ENCODE measurements at places on chromosomes 2 and 18.

DNA sequence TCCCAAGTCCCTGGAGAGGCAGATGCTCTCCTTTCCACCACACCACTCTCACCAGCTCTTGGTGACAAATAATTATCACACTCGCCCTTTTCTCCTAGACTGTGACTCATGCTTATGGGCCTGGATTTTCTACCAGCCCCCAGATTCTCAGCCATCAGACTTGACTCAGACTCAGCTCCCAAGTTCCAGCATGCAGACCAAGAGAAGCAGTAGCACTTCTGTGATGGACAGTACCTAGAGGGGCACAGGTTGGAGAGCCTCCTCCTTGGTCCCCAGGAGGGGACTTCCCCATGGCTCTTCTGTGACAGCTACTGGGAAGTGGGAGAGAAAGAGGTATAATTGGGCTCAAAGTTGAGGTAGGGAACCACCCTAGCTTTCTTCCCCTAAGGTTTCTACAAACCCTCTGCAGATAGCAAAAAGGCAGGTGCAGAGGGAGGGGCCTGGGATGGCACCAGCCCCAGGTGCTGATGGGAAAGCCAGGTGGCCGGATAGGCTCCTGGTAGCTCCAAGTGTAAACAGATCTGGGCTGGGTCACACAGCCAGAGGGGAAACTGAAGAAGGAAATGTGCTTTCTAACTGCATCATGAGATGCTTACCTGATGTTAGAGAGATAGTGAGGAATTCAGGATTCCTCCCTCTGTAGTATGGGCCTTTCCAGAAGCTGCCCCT lies 4.1 kb downstream of the TCF23 start:
- DNase-seq: no peak

DNA sequence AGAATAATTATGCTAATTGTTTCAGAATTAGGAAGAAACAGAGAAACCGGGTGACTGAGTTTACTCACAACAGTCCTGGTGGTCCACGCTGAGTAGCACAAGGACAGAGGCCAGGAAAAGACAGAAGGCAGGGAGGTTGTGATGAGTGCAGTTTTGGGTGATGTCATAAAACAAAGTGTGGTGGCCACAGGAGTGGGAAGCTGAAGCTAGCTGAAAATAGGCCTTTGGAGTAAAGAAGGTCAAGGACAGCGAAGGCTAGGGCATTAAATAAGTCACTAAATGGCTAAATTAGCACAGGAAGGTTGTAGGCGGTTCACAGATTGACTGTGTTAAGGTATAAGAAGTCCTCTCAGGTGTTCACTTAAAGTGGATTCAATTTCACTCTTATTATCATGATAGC lies 120.9 kb upstream of the TTN start:
- DNase-seq: no peak

DNA sequence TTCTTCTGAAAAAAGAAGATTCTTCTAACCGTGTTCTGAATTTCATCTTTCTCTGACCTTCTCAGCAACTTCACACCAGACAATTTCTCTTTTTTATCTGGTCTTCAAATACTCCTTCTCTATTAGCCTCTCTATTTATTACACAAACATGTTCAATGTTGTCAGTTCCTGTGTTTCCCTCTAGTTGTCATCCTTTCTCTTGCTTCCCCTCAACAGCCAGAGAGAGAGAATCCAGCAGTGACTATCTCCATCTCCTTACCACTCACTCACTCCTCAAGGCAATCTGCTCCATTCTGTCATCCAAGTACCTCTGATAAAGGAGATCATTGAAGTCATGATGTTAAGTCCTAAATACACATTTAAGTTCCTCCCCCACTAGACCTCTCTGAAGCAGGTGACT lies 491.9 kb upstream of the CHAC2 start:
- no peak for DNase-seq

DNA sequence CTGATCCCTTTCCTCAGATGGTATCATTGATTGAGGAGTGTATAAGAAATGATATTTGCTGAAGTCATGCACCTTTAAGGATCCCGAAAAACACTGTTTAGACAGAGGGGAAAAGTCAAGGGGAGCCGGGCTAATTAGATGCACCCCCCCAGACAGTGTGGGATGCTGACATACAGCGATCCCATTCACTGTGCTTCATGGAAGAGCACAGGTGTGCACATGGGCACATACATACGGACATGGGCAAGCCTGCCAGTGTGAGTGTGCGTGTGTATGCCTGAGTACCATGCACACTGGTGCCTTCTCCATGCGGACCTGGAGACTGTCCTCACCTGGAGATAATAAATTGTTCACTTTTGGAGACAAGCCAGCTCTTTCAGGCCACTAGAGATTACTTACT lies 22.6 kb downstream of the MEIS1 start:
- DNase-seq: no peak

- no peak for DNase-seq
Measured at GRCh38 chr18:27413495-27414401, 228.6 kb upstream of the CHST9 start.

GRCh38 chr2:112644155-112644932 lies 1.4 kb upstream of the SLC20A1 start:
- DNase-seq: no peak

GRCh38 chr2:230225486-230225885 lies at the start of gene SP140:
Gene SP140 (plus strand): TSS chr2:230225736. CDS start chr2:230225845, 109 bp downstream.
- DNase-seq: peak; percentile 2

- no peak for DNase-seq
Measured at GRCh38 chr18:14086458-14087231, 45.6 kb downstream of the ZNF519 start.

GRCh38 chr2:168448980-168449379 lies 7.1 kb upstream of the CERS6 start:
- no peak for DNase-seq

DNA sequence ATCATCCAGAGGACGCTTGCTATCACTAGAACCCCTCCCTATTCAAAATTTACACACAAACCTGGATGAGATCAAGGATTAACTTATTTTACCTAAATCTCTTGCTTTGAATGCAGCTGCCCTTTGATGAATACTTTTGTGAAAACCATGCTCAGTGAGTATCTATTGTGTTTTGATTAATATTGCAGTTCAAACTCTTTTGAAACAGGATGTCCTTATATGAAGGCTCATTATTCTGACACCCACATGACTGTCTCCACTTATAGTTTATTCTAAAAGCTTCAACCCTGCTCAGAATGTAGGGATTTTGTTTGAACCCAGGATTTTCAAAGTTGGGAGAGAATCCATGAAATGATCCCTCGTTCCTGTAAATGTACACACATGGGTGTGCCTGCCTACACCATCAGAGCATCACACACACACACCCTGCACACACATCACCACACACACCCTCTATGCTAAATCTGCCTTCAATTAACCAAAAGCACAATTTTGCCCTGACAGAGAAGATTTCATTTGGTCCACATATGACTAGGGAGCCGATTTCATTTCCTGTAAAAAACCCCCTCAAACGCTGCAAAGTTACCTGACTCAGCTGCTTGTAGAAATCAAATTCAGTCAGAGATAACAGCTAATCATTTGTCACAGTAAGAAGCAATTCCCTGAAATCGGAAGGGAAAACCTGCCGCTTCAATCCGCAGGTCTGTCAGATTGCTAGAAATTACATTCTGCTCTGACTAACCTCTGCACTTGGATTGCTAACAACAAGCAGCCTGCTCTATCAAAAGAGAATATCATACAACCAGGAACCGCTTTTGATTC lies 65.2 kb downstream of the ZEB2 start:
- DNase-seq: no peak
